ENCODE measurements at places on chromosomes 7 and 10.
A peak's percentile ranks its signal among the peaks of the same experiment; 100 is the strongest.

- peaks cover 30% of the 10 kb centered on the region for H3K36me3 ChIP-seq
- H3K27ac ChIP-seq: no peak overlapping the region
- no peaks in the 10 kb centered on the region for H3K27me3 ChIP-seq
- no peak overlapping the region for H3K4me3 ChIP-seq
- DNase-seq: no peak
Measured at GRCh38 chr7:132544999-132545398, 31.3 kb downstream of the PLXNA4 start.

GRCh38 chr10:34373211-34373610, 441.9 kb downstream of the PARD3 start:
- peaks cover 2% of the 10 kb centered on the region for H3K4me1 ChIP-seq
- H3K4me3 ChIP-seq: no peak overlapping the region

GRCh38 chr10:33927347-33927746, 592.9 kb upstream of the NRP1 start:
- no peaks in the 10 kb centered on the region for H3K4me1 ChIP-seq
- no peak overlapping the region for H3K27ac ChIP-seq
- peaks cover 20% of the 10 kb centered on the region for H3K27me3 ChIP-seq
- no peak overlapping the region for H3K4me3 ChIP-seq
- DNase-seq: no peak
- H3K36me3 ChIP-seq: no peaks in the 10 kb centered on the region

DNA sequence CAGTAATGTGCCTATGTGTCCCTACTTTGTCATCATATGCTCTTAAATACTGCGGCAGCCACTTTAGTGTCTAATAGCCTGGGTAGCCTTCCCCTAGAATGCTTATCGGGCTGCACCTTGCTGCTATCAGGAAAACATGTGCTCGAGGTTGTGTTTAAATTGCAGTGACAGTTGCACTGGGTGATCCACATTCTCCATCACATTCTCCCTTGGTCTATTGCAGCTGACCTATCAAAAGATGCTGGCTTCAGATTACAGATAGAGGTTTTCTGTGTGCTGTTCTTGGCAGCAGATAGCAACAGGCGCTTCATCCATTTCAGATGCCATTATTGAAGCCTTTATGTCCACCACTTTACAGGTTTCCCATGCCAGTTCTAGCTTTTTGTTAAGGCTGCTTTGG, 130.1 kb upstream of the MDFIC start:
- no peak overlapping the region for H3K27ac ChIP-seq
- no peak for DNase-seq
- no peaks in the 10 kb centered on the region for H3K36me3 ChIP-seq
- no peak overlapping the region for H3K4me3 ChIP-seq
- H3K27me3 ChIP-seq: peaks cover 11% of the 10 kb centered on the region

- H3K27ac ChIP-seq: peak overlapping the region; percentile 89
- H3K36me3 ChIP-seq: no peaks in the 10 kb centered on the region
Measured at GRCh38 chr10:69327463-69328379, 49.4 kb downstream of the HK1 start.

- no peaks in the 10 kb centered on the region for H3K36me3 ChIP-seq
- H3K27me3 ChIP-seq: no peaks in the 10 kb centered on the region
- no peak overlapping the region for H3K27ac ChIP-seq
- H3K4me1 ChIP-seq: peaks cover 24% of the 10 kb centered on the region
- no peak for DNase-seq
- no peak overlapping the region for H3K4me3 ChIP-seq
Measured at GRCh38 chr7:2608921-2609411, 22.8 kb upstream of the TTYH3 start.

- no peak overlapping the region for H3K4me3 ChIP-seq
- no peaks in the 10 kb centered on the region for H3K27me3 ChIP-seq
- H3K36me3 ChIP-seq: no peaks in the 10 kb centered on the region
- DNase-seq: no peak
- peaks cover 22% of the 10 kb centered on the region for H3K4me1 ChIP-seq
Measured at GRCh38 chr10:104300002-104300735, 31.2 kb downstream of the GSTO2 start.

DNA sequence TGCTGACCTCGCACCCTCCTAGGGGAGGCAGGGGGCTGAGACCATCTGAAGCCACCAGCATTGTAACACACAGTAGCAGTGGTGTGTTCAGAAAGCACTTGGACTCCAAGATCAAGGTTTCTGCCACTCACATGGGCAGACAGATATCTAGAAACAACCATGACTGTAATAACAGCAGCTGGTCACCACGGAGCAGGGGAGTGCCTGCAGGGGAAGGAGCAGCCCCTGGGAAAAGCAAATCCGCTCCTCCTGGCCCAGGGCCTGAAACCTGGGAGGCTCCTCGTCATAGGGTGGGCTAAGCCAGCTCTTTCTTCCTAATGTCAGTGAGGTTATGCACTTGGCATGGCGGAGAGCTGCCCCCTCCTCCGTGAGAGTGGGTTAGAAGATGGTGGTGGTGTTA, 118.4 kb upstream of the INSYN2A start:
- no peaks in the 10 kb centered on the region for H3K36me3 ChIP-seq
- H3K4me1 ChIP-seq: peaks cover 22% of the 10 kb centered on the region
- H3K27me3 ChIP-seq: no peaks in the 10 kb centered on the region
- H3K4me3 ChIP-seq: no peak overlapping the region
- H3K27ac ChIP-seq: no peak overlapping the region

DNA sequence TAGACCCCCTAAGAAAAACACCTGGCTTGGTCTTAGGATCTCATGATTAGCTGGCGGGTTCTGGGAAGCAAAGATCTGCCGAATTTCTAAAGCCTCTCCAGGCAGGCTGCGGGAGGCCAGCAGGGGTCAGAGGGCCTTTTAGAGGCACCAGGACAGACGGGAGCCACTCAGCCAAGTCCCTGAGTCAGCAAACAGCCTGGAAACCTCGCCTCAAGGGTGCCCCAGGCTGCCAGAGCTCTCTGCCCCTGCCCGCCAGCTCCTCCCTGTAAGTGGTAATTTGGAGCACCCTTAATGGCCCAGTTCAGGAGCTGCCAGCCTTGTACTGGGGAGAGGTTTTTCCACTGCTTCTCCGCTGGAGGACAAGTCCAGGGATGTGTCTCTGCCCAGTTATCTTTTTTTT, 88.7 kb downstream of the HIP1 start:
- peaks cover 9% of the 10 kb centered on the region for H3K36me3 ChIP-seq
- no peaks in the 10 kb centered on the region for H3K27me3 ChIP-seq
- no peak for DNase-seq
- H3K4me1 ChIP-seq: peaks cover 33% of the 10 kb centered on the region
- peak overlapping the region; percentile 57 for H3K27ac ChIP-seq
- no peak overlapping the region for H3K4me3 ChIP-seq

- no peaks in the 10 kb centered on the region for H3K36me3 ChIP-seq
- no peak overlapping the region for H3K27ac ChIP-seq
- H3K4me1 ChIP-seq: peaks cover 13% of the 10 kb centered on the region
- H3K27me3 ChIP-seq: no peaks in the 10 kb centered on the region
Measured at GRCh38 chr7:91379236-91379635, 115.0 kb downstream of the FZD1 start.

DNA sequence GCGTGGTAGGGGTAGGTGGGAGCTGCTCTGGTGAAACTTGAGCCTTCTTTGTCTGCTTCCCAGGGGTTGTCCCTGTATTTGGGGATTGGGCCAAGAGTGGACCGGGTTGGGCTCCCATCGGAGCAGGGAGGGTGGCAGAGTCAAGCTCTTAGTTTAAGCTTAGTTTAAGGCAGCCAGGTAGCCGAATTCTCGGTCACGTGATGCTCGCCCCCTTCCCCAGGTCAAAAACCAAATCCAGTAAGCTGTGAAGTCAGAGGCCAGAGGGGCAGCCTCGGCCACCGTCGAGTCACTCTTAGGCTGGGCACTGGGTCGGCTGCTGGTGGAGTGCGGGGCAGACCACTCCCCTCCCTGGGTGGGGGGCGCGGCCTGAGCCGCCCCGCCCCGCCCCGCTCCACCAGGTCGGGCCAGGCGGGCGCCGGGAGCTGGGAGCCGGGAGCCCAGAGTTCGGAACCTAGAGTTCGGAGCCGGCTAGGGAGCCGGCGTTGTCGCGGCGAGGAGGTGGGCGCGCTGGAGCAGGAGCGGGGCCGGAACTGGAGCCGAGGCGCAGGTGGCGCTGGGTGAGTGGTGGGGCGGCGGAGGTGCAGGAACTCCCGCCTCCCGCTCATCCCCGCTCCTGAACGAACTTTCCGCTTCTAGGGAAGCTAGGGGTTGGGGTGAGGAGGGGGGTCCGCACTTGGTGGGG, 2.8 kb upstream of the LZTS2 start:
- no peak for DNase-seq
- H3K27me3 ChIP-seq: no peaks in the 10 kb centered on the region
- H3K27ac ChIP-seq: peak overlapping the region; percentile 99
- peak overlapping the region; percentile 82 for H3K4me3 ChIP-seq
- peaks cover 31% of the 10 kb centered on the region for H3K4me1 ChIP-seq
- peaks cover 5% of the 10 kb centered on the region for H3K36me3 ChIP-seq

DNA sequence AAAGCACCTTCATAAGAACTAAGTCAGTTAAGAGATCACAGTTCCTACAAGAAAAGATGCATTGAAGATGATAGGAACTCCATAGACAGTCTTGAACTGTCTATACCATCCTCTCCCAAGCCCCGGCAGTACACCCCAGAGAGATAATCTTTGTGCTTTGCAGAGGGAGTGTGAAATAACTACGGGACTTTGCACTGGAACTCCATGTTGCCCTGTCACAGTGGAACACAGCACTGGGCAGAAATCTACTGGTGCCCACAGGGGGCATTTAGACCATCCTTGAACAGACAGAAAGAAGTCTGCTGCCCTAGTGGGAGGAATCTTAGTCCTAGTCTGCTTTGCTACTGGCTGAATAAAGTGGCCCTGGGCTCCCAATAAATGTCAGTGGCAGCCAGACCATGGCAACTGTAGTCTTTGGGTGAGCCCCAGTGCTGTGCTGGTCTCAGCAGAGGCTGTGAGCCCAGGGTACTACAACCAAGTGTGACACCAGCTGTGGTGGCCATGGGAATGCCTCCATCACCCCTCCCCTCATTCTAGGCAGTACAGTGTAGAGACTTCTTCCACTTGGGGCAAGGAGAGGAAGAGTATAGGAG, 107.7 kb upstream of the TMEM168 start:
- no peaks in the 10 kb centered on the region for H3K27me3 ChIP-seq
- no peak for DNase-seq
- H3K4me1 ChIP-seq: no peaks in the 10 kb centered on the region
- no peak overlapping the region for H3K4me3 ChIP-seq

GRCh38 chr10:119762805-119763798, 37.3 kb downstream of the INPP5F start:
- H3K27me3 ChIP-seq: no peaks in the 10 kb centered on the region
- no peak for DNase-seq
- H3K36me3 ChIP-seq: no peaks in the 10 kb centered on the region
- no peak overlapping the region for H3K4me3 ChIP-seq
- peaks cover 23% of the 10 kb centered on the region for H3K4me1 ChIP-seq

GRCh38 chr7:47040795-47041347, 541.0 kb downstream of the TNS3 start:
- H3K27ac ChIP-seq: no peak overlapping the region
- no peaks in the 10 kb centered on the region for H3K36me3 ChIP-seq
- no peaks in the 10 kb centered on the region for H3K27me3 ChIP-seq
- DNase-seq: no peak
- H3K4me1 ChIP-seq: peaks cover 42% of the 10 kb centered on the region

GRCh38 chr10:66277481-66277880, 648.4 kb upstream of the LRRTM3 start:
- H3K4me1 ChIP-seq: no peaks in the 10 kb centered on the region
- H3K27me3 ChIP-seq: peaks cover 16% of the 10 kb centered on the region
- H3K4me3 ChIP-seq: no peak overlapping the region
- H3K27ac ChIP-seq: no peak overlapping the region
- DNase-seq: no peak
- H3K36me3 ChIP-seq: no peaks in the 10 kb centered on the region

DNA sequence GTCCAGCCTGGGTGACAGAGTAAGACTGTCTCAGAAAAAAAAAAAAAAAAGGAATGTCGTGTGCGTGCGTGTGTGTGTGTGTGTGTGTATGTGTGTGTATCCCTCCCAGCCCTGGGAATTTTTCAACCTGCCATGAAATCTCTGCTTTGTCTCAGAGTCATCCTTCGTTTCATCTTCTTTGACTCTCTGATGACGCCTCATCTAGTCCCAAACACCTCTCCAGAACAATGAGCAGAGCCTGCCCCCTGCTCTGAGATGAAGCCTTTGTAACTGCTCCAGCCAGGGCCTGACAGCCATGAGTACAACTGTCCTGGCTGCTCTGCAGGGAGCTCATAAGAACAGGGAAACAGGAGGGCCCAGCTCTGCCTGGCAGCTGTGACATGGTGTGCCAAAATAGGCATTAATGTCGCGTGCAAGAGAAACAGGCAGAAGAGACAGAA, 149.5 kb downstream of the FAM107B start:
- no peak overlapping the region for H3K27ac ChIP-seq
- H3K4me1 ChIP-seq: peaks cover 16% of the 10 kb centered on the region
- no peaks in the 10 kb centered on the region for H3K36me3 ChIP-seq
- no peak for DNase-seq

GRCh38 chr10:74981831-74982633, 129.4 kb upstream of the SAMD8 start:
- no peaks in the 10 kb centered on the region for H3K27me3 ChIP-seq
- DNase-seq: no peak
- no peak overlapping the region for H3K4me3 ChIP-seq

DNA sequence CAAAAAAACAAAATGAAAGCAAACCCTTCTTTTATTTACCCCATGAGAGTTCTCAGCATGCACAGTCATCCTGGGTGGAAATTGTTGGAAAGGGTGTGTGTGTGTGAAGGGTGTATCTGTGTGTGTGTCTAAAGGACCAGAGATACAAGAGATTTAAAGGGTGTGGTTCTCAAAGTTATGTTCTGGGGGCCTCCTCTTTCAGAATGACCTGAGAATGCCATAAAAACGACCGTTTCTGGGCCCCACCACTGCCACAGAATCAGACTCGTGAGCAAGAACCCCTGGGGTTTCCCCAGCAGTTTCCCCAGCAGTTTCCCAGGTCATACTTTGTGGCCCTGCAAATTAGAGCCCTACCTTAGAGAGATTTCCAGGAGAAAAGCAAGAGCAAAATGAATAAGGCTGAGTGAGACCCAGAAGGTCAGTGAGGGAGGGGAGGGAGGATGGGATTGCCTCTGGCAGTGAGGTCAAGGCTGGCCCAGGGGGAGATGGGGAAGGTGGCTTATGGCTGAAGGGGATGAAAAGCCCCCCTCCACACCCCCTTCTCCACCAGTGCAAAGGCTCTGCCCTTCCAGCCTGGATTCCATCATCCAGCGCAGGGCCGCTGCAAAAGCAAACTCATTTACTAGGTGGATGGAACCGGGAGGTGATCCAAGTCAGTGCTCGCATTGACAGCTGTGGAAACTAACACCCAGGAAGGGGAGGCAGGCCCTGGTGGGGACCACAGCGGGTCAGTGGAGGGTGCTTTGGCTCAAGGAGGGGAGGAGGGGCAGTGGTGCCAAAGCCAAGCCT, 10.2 kb downstream of the PYROXD2 start:
- H3K36me3 ChIP-seq: no peaks in the 10 kb centered on the region
- peaks cover 15% of the 10 kb centered on the region for H3K4me1 ChIP-seq
- DNase-seq: no peak
- H3K27me3 ChIP-seq: no peaks in the 10 kb centered on the region

DNA sequence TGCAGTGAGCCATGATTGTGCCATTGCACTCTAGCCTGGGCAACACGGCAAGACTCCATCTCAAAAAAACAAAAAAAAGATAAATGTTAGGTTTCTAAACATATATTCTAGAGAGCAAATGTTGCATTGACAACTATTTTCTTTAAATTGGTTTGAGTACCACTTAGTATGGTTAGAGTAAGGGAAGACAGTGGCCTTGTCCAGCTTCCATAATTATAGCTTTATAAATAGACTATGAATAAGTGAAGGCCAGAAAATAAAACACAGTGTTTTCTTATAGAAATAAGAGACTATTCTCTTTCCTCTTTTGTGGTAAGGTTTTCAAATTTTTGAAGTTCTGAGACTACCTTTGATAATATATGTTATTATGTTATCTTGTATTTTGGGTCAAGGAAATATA, 50.5 kb downstream of the EXOC4 start:
- H3K4me3 ChIP-seq: no peak overlapping the region
- H3K27ac ChIP-seq: no peak overlapping the region
- no peak for DNase-seq

All from osteocyte (in vitro differentiated cells).